ENCODE measurements at places on chromosomes 3 and 15.

DNA sequence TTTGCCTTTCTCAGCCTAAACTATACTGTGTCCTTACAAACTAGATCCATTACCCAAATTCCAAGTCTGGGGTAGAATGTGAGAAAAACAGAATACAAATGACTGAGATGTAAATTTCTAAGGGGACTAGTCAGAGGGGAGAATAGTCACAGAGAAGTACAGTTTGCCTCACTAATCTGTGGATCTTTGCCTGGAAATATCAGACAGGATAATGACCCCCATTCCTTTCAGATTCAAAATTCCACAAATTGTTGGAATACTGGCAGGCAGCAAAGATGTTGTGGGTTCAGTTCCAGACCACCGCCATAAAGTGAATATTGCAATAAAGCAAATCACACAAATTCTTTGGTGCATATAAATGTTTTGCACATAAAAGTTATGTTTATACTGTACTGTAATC is 762.8 kb upstream of the NR2F2 start:
- no peaks in the 10 kb centered on the region for H3K36me3 ChIP-seq
- DNase-seq = peak; percentile 69
- no peaks in the 10 kb centered on the region for H3K27me3 ChIP-seq
- no peaks in the 10 kb centered on the region for H3K4me1 ChIP-seq

DNA sequence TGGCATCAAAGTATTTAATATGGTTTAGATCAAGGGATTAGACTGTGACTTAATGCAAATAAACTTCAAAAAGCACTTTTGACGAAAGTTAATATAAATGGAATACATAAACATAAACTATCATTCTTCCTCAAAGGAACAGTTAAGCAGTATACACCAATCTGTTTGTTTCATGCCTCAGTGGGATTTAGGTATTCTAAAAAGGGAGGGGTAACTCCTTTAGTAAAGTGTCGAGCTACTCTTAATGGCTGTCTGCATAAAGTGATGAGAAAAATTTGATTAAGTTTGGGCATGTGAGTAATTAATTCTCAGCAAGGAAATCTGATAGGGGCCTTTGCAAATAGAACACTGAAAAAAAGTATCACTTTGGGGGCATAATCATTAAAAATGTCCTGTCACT is 176.9 kb downstream of the FRMD5 start:
- H3K27ac ChIP-seq = no peak overlapping the region
- H3K4me1 ChIP-seq = no peaks in the 10 kb centered on the region
- H3K4me3 ChIP-seq = no peak overlapping the region
- H3K27me3 ChIP-seq = no peaks in the 10 kb centered on the region
- no peak for DNase-seq

DNA sequence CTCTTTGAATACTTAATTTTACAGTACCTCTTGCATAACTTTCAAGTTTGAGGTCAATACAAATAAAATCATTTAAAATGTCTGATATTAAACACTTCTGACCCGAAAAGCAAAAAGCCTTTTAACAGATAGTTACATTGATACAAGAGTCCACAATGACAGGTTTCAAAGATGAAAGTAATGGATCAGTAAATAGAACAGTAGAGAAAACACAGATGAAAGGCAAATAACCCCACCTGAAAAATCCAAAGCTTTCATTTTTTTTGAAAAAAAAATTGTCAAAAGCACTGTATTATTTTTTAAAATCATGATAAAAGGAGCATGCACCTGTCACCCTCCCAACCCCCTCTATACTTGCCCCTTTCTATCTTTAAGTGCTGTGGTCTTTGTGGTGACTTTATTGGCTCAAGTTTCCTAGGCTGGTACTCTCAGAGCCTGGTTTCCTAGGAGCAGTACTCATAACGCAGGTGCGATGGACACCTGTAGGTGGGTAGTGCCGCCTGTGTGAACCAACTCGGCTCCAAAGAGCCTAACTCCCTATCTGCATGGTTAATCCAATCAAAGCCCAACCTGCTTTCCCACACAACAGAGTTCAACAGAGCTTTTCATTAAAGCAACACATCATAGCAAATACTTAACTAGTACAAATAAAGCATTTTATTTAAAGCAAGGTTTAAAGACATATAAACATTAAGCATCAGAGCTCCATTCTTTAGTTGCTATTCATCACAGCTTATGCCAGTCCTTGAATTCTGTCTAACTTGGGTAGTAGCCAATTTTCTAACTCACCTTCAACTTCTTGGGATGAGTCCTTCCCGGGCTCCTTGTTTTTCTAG is 32.2 kb downstream of the LIPC start:
- H3K4me3 ChIP-seq = no peak overlapping the region
- no peaks in the 10 kb centered on the region for H3K27me3 ChIP-seq
- no peaks in the 10 kb centered on the region for H3K4me1 ChIP-seq
- no peak overlapping the region for H3K27ac ChIP-seq
- no peak for DNase-seq
- no peaks in the 10 kb centered on the region for H3K36me3 ChIP-seq

DNA sequence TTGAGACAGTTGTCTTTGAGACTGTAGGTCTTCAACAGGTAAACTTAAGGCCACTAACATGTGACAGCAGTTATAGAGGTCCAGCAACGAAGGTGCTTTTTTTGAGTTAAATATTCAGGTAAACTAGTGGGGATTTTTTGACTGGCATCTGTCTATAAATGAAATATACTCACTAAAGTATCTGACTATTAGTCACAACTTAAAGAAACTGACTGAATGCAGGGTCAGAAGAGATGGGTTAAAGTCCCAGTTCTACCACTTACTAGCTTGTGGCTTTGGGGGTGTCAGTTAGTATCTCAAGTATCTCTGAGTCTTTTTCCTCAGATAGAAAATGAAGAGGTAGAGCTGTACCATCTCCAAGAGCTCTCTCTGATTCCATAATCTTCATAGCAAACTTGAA is 18.0 kb downstream of the MIX23 start:
- H3K4me3 ChIP-seq = no peak overlapping the region
- H3K4me1 ChIP-seq = no peaks in the 10 kb centered on the region
- H3K27ac ChIP-seq = no peak overlapping the region
- no peak for DNase-seq
- peaks cover 7% of the 10 kb centered on the region for H3K36me3 ChIP-seq

- no peak for DNase-seq
- H3K4me3 ChIP-seq = no peak overlapping the region
- H3K4me1 ChIP-seq = no peaks in the 10 kb centered on the region
- H3K36me3 ChIP-seq = no peaks in the 10 kb centered on the region
Measured at GRCh38 chr3:116870379-116870778, 160.8 kb downstream of the TUSC7 start.

- DNase-seq = no peak
- H3K27ac ChIP-seq = no peak overlapping the region
- H3K4me1 ChIP-seq = no peaks in the 10 kb centered on the region
- no peaks in the 10 kb centered on the region for H3K36me3 ChIP-seq
Measured at GRCh38 chr3:111619833-111620232, 24.7 kb upstream of the ZBED2 start.

GRCh38 chr15:68349151-68349550 is 71.6 kb downstream of the FEM1B start:
- DNase-seq = no peak
- H3K4me1 ChIP-seq = peaks cover 14% of the 10 kb centered on the region
- H3K4me3 ChIP-seq = no peak overlapping the region
- no peaks in the 10 kb centered on the region for H3K36me3 ChIP-seq

DNA sequence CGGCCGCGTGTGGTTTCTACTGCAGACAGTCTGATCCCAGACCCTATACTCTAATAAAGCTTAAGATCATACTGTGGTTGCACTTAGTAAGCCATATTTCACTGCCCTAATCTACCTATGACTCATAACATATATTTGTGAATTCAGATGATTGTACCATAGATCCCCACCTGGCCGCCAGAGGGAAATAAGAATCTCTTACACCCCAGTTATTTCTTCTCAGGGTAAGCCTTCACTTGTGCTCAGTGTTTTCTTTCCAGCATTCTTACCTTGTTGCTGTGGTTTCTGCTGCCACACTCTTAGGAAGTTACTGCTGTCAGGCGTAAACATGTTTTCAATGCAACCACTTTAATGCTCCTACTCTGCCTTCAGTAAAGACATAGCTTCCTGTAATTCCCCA is 105.9 kb downstream of the B3GALNT1 start:
- no peaks in the 10 kb centered on the region for H3K36me3 ChIP-seq
- no peaks in the 10 kb centered on the region for H3K27me3 ChIP-seq
- no peaks in the 10 kb centered on the region for H3K4me1 ChIP-seq

GRCh38 chr3:152964911-152965609 is 130.1 kb downstream of the P2RY1 start:
- H3K36me3 ChIP-seq = no peaks in the 10 kb centered on the region
- no peak overlapping the region for H3K27ac ChIP-seq
- H3K4me3 ChIP-seq = no peak overlapping the region
- H3K4me1 ChIP-seq = no peaks in the 10 kb centered on the region
- no peaks in the 10 kb centered on the region for H3K27me3 ChIP-seq
- no peak for DNase-seq
